ENCODE measurements at places on chromosomes 1 and 21. TPM values are rescaled to one million over a fixed set of nuclear protein-coding genes. Genes with fewer than 3 reads are reported as not detected.

DNA sequence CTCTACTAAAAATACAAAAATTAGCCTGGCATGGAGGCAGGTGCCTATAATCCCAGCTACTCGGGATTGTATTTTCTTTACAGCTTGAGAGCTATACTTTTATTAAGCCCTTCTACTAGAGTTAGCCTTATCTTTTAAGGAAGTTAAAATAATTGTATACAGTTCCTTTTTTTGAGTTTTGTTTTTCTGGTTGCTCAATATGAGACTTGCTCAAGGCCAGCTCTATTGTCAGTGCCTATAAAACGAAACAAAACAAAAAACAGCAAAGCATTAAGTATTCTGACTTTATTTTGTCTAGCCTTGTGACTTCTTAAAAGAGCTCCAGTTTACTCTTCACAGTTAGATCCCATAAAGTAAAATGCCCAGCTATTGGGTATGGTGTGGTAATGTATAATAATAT, 17.2 kb downstream of the PKN2 start:
- peak overlapping the region; percentile 47 for H3K4me3 ChIP-seq
- DNase-seq: no peak
- no peaks in the 10 kb centered on the region for H3K27me3 ChIP-seq
- peaks cover 16% of the 10 kb centered on the region for H3K4me1 ChIP-seq
- H3K27ac ChIP-seq: peak overlapping the region; percentile 84

GRCh38 chr1:67441183-67441582, 11.0 kb upstream of the SERBP1 start:
- H3K36me3 ChIP-seq: no peaks in the 10 kb centered on the region
- no peaks in the 10 kb centered on the region for H3K4me1 ChIP-seq
- H3K27me3 ChIP-seq: peaks cover 38% of the 10 kb centered on the region
- H3K27ac ChIP-seq: no peak overlapping the region
- no peak overlapping the region for H3K4me3 ChIP-seq

DNA sequence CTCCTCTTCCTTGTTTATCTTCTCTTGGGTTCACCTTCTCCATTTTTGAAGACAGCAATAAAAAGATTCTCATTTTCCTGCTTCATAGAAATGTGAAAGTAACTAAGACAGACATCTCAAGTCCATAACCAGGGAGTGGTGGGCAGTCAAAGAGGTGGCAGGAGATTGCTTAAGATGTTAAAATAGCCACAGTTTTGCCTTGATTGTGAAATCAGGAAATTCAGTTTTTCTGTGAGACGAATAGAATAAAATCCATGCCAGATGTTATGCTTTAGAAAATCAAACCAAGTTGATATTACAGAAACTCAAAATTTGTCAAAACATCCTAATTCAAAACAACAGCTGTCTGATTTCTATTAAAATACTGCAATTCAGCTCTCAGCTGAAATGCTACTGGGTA, 57.2 kb downstream of the TNN start:
- H3K4me3 ChIP-seq: no peak overlapping the region
- no peak for DNase-seq
- no peaks in the 10 kb centered on the region for H3K36me3 ChIP-seq
- H3K27ac ChIP-seq: no peak overlapping the region
- no peaks in the 10 kb centered on the region for H3K4me1 ChIP-seq
- no peaks in the 10 kb centered on the region for H3K27me3 ChIP-seq

- no peak overlapping the region for H3K4me3 ChIP-seq
- no peak overlapping the region for H3K27ac ChIP-seq
- no peaks in the 10 kb centered on the region for H3K27me3 ChIP-seq
- peaks cover 15% of the 10 kb centered on the region for H3K4me1 ChIP-seq
- no peaks in the 10 kb centered on the region for H3K36me3 ChIP-seq
Observed at GRCh38 chr1:16091296-16091695, 17.8 kb upstream of the FAM131C start.

DNA sequence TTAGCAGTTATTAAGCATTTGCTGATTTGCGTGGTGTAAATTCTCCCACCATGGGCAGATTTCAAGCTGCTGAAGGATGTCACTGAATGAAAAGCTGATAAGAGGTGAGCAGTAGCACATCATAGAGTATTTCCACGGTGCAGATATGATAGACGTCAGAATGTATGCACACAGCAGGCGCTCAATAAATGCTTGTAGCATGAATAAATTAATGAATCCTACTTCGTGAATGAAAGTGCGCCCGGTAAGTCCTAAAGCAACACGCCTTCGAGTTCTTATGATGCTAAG, 510 bp upstream of the UBIAD1 start:
- no peak for DNase-seq
- H3K27me3 ChIP-seq: no peaks in the 10 kb centered on the region
- H3K27ac ChIP-seq: peak overlapping the region; percentile 98
- H3K36me3 ChIP-seq: no peaks in the 10 kb centered on the region

GRCh38 chr1:7040969-7041695, 255.9 kb downstream of the CAMTA1 start:
- H3K36me3 ChIP-seq: no peaks in the 10 kb centered on the region
- H3K4me3 ChIP-seq: no peak overlapping the region
- H3K4me1 ChIP-seq: no peaks in the 10 kb centered on the region

GRCh38 chr1:194367121-194367520, 1180.7 kb upstream of the B3GALT2 start:
- no peak overlapping the region for H3K27ac ChIP-seq
- H3K4me1 ChIP-seq: no peaks in the 10 kb centered on the region
- DNase-seq: no peak
- H3K36me3 ChIP-seq: no peaks in the 10 kb centered on the region

Gene C21orf58
- 4.9 TPM for total RNA-seq

Gene FCN3
- total RNA-seq: 5.8 TPM

Gene CSMD2
- 2.6 TPM for total RNA-seq

Gene RIMKLA
- 1.4 TPM for total RNA-seq

All from spleen (tissue), 13 donors.